ENCODE measurements at places on chromosomes 4 and X.

DNA sequence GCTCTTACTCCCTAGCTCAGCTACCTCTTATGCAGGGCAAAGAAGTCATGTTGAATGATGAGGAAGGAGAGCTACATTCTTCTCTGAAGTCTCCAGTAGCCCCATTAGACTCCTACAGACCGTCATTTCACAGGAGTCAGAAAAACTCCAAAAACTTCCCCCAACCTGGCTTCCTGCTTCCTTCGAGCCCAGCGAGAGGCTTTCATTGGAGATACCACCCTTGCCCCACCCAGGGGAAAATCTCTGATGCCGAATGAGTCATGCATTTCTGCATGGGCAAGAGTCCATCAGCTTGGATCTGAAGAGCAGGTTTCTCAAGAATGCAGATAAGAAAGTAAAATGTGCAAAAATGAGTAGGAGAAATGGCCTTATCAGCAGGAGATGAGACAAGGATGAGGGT, 53.0 kb downstream of the ARSF start:
- DNase-seq = no peak

GRCh38 chr4:764405-765169, 59.0 kb downstream of the PCGF3 start:
- DNase-seq = no peak

- DNase-seq = no peak
Measured at GRCh38 chr4:83552924-83553323, 17.0 kb downstream of the GPAT3 start.

DNA sequence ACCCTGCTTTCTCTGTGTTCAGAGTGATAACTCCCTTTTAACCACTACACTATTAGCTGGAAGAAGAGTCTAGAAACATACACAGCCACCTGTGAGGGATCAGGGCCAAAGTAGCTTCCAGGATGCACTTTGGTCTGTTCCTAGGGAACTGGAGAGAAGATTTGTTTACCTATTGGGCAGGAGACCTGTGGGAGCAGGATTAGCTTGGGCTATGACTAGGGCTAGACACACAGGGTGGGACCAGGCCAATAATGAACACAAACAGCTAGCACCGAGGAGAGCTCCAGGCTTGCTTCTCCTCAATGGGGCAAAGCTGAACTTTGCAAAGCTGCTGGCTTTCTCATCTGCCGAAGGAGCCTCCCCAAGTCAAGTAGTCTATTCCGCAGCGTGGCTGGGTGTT, 24.4 kb upstream of the MAP7D3 start:
- DNase-seq = no peak

- no peak for DNase-seq
Measured at GRCh38 chr4:94905511-94905910, 147.8 kb downstream of the BMPR1B start.

GRCh38 chr4:125420526-125420925, 105.8 kb downstream of the FAT4 start:
- DNase-seq = no peak

- DNase-seq = no peak
Measured at GRCh38 chrX:10714531-10714930, 94.1 kb upstream of the MID1 start.

GRCh38 chrX:49999087-49999486, 76.7 kb downstream of the CLCN5 start:
- DNase-seq = no peak

GRCh38 chr4:7593646-7594412, 159.1 kb upstream of the PSAPL1 start:
- DNase-seq = no peak

DNA sequence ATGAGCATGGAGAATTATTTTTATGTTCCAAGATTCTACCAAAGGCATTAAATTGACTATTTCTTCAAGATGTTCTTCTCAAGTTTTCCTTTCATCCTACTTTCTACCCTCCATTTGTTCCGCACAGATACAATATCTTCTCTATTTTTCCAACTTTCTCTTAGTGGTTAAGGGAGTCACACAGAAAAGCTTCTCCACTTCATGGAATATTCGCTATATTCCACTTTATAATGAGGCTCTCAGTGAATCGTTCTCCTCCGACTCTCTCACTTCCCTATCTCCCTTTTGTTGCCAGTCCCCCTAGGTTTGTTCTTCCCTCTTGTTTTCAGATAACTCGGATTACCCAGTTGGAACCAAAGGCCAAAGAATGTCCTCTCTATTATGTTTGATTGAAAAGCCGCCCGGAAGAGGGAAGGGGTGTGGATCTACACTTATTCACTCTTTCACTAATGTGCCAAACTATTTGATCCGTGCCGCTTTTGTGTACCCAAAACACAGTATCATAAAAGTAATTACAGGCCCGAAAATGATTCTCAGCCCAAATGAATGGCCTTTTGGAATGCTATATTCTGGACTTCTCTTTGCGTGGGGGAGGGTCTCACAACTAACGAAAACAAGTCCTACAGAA, 1.2 kb downstream of the SH3D19 start:
- no peak for DNase-seq

DNA sequence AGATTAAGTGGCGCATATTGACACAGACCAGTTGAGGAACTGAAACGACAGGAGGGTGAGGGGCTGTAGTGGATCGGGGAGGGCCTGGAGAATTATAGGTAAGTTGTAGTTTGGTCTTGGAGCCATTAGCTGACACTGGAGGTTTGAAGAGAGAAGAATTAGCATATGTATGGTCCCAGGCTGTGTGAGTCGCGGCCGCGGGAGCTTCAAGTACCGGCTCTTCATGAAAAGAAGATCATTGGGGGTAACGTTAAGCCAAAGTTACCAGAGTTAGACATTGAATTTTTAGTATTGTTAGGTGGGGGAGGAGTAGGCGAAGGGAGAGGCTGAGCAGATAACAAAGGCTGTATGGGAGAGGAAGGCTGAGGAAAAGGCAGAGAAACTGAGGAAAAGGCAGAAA, 56.5 kb downstream of the ZNF674 start:
- no peak for DNase-seq

DNA sequence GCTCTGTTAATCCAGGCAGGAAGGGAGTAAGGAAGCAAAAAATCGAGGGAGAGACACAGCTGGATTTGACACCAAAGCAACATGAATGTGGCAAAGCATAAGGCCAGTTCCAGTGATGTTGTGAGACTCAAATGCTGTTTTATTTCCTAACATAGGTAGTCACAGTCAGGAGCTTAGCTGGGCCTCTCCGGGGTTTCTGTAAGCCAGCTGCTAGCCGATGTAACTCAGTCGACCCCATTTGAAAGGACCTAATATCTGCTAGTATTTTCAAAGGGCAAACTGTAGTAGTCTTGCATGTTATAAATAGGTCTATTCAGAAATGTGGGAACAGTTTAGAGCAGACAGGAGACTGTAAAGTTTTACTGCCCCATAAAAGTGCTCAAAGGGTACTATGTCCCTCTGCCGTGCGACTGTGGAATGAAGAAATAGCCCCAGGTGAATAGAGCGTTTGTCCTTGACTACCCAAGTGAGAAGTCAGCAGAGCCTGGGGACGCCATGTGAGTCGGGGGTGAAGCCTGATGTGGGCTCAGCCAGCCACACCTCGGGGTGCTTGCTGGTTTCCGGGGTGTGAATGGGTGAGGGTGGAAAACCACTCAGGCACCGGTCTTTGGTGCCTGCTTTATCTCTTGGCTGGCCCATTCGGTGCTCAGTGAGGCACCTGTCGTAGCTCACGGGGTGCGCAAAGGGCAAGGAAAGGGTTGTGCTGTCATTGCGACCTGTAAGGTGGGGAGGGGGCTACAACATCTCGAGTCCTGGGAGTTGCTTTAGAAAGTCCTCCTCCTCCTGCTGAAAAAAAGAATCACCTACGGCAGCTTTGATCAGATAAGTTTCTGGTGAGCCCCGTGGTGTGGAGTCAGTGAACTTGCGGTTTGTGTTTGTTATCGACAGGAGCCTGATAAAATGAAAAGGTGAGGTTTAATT, 745 bp downstream of the TRIM2 start:
- no peak for DNase-seq

DNA sequence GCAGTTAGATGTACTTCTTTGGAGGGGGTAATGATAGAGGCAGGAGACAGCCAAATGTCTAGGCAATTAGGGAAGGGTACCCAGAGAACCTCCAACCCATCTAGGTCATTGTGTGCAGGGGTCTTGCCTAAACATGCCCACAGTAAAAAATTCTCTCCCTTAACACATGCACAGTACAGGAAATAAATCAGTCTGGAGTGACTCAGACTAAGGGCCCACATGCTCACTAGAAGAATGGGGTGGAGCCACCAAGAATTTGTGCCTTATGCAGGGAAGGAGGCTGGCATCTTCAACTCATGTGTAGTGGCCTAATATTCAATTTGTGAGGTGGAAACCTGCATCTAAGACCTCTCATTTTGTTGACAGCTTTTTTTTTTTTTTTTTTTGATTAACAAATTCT, 945.3 kb upstream of the GRIA3 start:
- DNase-seq = no peak

GRCh38 chr4:77695774-77696173, 90.2 kb downstream of the CXCL13 start:
- DNase-seq = no peak

- DNase-seq = no peak
Measured at GRCh38 chr4:61336916-61337315, 136.8 kb downstream of the ADGRL3 start.

- no peak for DNase-seq
Measured at GRCh38 chr4:166662266-166662843, 571.9 kb downstream of the SPOCK3 start.

DNA sequence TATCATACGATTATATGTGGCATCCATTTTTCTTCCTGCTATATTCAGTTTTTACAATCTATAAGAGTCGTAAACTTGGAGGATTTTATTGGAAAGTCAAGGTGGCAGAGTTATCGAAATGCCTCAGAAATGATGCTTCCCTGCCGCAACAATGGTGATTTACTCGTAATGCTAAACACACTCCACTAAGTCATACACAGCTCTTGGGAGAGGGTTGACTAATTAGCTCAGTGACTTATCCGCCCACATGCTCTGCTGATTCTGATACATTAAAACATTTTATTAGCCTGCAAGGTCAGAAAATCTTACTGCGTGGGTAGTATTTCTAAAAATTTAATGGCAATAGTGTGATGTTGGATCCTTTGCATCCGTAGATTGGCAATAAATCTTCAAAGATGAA, 420.1 kb downstream of the ARAP2 start:
- DNase-seq = no peak

GRCh38 chr4:177448850-177449249, 6.6 kb upstream of the AGA start:
- DNase-seq = no peak

DNA sequence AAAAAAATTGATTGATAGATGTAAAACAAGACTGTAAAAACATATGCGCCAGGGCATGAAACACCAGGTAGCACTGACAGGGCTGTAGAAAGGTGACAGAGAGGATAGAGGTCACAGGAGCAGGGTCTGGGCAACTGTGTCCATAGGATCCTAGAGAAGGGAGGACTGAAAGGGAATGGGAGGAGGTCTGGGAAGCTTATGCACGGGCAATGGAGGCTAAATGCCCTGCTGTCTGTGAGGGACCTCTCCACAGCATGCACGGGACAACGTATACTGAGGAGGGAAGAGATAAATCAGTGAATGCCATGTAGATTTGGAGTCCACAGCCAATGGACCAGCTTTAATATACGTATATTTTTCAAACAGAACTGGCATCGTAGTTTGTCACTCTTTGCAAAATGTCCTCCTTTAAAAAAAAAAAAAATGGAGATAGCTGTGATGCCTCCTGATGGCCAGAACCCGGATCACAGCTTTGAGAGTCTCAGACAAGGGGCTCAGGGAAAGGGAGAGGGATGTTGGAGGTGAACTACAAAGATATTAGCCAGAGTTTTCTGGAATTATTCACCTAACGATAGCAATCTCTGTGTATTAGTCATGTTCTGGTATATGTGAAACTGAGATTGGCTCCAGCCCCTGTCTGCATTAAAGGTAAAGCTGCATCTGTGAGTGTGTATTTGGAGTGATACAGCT, 16.0 kb downstream of the RAB40A start:
- DNase-seq = no peak

DNA sequence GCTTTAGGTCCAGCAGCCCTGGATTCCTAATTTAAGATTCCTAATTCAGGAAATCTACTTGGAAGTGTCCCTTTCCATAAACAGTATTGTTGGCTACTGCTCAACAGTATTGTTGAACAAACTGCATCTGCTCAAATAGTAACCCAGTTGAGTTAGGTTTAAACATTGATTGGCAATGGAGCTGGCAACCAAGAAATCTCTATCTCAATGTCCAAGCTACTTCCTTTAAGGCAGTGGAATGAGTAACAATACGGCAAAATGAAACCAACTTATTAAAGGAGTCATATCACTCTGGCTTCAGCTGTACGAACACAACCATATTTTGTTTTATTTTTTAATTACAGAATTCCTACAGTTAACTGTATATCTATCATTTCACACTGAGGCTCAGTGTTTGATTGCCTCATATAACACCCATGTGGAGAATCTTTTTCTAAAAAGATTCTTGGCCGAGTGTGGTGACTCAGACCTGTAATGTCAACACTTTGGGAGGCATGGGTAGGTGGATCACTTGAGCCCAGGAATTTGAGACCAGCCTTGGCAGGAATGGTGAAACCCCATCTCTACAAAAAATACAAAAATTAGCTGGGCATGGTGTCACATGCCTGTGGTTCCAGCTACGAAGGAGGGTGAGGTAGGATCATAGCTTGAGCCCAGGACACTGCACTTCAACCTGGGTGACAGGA, 71.7 kb upstream of the IL13RA1 start:
- DNase-seq = no peak

DNA sequence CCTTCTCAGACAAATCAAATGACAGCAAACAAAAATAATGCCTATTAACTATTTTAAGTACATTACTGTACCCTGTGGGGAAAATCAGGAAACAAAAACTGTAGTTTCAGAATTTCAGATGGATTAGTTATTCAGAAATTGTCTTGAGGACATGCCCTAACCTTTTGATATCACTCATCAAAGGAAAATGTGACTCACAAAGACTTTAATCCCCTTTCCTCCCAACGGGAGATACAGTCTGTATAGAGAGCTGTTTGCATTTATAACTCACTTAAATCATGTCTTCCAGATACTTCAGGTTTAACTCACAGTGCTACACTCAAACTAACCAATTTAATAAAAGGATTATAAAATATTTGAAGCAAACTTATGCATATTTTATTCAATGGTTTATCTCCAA, 304.0 kb downstream of the MAPK10 start:
- no peak for DNase-seq

GRCh38 chrX:101999644-102000539, 68.1 kb upstream of the ZMAT1 start:
- DNase-seq = no peak

DNA sequence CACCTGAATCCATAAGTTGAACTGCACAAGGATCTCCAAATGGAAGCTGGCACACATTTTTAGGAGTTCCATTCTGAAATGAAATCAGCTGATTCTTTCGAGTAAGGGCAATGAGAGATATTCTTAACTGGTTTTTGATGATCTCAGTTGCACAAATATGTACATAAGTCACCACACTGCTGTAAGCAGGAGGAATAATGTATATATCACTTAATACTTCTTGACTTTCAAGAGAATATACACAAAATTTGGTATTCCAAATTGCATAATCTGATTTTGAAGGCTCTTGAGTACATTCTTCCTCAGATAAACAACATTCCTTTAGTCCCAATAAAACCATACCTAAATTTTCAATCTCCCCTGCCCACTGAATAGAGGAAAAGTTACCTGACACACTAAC, 8.2 kb downstream of the FANCB start:
- DNase-seq = no peak
